T-helper 2 cell (primary cell): ENCODE measurements at places on chromosomes 3 and 15.

DNA sequence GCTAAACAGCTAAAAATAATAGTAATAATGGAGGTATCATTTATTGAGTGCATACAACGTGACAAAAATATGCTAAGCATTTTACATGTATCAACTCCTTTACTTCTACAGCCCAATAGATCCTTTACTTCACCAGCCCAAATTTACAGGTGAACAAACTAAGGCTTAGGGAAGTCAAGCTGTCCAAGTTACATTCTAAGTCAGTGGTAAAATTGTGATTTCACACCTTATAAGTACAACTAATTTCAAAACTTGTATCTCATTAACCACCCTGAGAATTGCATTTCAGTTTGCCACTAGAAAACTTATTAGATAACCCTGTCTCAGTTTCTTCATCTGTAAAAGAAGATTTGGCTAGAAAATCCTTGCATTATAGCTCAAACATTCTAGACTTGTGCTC lies 10.7 kb downstream of the SLC33A1 start:
- no peak for DNase-seq

GRCh38 chr3:77690284-77690845 lies 650.5 kb downstream of the ROBO2 start:
- no peak for DNase-seq

GRCh38 chr3:11739123-11739522 lies 95.4 kb upstream of the VGLL4 start:
- no peak for DNase-seq

DNA sequence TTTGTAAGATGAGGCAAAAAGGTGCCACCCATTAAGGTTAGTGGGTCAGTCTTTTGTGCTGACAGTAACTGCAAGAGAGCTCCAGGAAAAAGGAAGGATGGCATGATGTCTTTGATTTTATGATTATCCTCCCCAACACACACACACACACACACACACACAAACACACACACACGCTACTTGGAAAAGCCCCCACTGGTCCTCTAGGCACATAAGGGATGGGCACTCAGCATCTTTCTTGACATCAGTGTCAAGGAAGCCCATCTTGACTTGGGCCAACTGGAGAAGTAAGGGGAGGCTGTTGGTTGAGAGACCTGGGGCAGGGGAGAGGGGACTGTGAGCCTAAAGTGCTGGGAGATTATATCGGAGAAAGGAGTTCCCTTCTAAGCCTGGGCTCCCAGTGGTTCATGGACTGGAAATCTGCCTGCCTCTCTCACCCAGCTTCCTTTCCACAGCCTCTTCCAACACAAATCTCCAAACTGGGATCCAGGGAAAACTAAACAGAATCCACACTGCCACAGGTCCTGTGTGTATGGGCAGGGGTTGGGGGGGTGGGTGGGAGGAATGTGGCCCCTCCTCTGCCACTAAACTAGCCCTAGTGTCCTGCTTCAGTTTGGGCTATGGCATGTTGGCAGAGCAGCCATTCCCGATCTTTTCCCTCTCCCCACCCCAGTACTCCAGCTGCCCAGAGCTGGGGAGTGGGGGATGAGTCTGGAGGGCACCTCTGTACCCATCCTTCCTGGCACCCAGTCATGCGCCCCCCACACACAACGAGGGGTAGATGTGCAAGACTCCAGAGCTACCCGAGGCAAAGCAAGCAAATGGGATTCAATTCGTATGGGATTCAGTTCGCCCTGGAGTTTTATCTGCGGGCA lies 1.6 kb downstream of the AMOTL2 start:
- DNase-seq, result no peak

- no peak for DNase-seq
Measured at GRCh38 chr3:105014631-105015030, 352.1 kb upstream of the ALCAM start.

DNA sequence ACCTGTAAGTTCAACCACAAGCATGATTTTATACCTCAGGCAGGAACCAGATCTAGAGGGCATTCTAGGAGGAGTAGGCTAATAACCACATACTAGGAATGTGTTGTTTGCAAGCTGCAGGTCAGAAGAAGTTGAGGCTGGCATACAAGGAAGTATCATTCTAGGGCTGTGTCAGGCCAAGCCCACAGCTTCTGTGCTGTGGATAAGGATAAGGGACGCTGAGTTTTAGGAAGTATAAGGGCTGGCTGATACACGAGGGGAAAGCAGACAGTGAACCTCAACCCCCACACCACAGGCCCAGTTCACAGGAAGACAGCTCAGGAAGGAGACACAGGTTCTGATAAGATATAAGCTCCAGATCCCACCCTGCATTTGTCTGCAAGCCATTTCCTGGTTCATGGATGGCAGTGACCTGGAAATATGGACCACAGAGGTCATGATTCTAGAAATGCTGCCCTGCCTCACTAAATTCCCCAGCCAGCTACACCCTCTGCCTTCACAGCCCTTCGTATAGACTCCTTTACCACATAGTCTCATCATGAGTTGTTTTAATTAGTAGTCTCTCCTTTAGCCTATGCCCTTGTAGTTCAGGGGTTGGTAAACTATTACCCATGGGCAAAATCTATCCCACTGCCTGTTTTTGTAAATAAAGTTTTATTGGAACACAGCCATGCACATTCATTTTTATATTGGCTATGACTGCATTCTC lies 260.7 kb downstream of the OPA1 start:
- DNase-seq, result no peak
